GM04504 (cell line): ENCODE measurements at places on chromosomes 12 and 14.

GRCh38 chr14:89227496-89227836 is 189.6 kb downstream of the FOXN3 start:
- no peak for DNase-seq

DNA sequence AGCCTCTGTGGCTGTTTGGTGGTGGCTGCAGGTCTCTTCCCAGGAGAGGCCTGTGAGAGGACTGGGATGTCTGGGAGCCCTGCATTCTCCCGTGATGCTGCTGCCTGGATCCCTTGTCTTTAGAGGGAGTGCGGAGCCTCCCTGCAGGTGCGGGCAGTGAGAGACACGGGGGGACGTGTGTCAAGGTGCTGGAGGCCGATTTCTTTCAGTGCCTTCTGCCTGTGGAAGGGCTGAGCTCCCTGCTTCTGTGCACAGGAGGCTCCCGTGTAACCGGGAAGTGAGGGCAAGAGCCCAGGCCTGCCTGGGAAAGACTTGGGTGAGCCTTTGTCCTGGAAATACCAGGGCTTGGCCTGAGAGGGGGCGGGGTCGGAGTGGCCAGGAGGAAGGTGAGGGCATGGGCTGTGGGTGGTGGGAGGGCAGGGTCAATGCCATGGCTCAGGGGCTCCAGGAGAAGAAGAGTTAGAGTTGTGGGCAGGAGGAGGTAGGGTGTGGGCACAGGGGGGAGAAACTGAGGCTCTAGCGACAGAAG is 372.2 kb downstream of the TMEM121 start:
- no peak for DNase-seq

- no peak for DNase-seq
These were observed 213.4 kb downstream of the AKAP6 start for GRCh38 chr14:32542507-32542906.

- DNase-seq = no peak
These were observed 72.5 kb downstream of the NTN4 start for GRCh38 chr12:95718006-95718431.

DNA sequence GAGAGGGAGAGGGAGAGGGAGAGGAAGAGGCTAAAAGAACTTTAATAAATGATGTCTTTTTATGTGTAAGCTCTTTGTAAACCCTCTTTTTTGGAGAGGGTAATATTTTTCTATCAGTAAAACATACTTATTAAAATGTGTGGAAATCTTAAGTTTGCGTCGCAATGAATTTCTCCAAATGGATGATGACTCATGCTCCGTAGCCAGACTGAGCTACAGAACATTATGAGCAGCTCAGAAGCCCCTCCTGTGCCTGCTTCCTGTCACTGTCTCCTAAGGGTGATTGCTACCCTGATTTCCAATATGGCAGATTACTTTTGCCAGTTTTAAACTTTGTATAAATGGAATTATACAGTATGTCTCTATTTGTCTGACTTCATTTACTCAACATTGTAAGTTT is 13.0 kb upstream of the PYGL start:
- no peak for DNase-seq

DNA sequence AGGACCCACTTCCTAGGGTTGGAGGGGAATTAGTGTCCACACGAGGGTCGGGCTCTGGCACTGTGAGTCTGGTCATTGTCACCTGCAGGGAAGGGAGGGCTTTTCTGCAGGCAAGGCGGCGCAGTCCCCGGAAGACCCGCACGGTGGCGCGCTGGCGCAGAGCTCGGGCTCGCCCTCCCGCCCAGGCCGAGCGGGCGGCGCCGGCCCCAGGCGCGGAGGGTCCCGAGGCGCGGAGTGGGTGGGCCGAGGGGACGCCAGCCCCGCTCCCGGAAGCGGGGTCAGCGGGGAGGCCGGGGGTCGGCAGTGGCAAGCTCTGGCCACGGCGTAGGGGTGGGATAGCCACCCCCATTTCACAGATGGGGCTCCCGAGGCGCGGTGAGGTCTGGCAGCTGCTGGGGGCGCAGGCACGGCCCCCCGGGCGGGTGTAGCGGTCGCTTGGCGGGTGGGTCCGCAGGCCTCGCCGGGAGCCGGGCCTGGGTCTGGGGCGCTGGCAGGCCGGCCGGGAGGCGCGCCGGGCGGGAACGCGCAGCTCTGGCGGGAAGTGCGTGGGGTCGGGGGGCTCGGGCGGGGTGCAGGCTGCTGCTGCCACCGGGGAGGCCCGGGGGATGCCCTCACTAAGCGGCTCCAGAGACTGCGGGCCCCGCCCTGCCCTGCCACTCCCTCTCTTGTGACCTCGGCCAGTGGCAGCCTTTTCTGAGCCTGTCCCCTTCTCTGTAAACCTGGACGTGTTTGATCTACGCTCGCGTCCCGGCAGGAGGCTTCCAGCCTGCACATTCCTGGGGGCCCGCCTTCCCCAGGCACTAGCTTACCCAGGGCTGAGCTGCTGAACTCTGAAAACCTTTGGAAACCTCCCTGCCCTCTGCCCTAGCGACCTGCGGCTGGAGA is 46.1 kb downstream of the CYP46A1 start:
- no peak for DNase-seq

GRCh38 chr14:103518422-103519042 is 4.1 kb downstream of the CKB start:
- no peak for DNase-seq

- no peak for DNase-seq
These were observed 131.1 kb downstream of the ETV6 start for GRCh38 chr12:11780521-11781101.

DNA sequence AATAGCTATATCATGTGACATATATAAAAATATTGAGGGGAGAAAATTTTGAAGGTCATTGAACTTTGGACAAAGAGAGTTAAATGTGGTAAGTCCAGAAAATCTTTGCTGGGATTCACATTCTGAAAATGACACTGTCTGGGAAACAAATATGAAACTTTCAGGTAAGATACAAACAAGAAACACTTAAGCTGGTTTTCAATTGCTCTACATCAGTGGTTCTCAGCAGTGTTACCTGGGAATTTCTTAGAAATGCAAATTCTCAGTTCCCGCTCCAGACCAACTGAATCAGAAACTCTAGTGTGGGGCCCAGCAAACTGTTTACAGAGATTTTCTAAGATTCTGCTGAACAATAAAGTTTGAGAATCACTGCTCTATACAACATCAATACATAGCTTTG is 3.6 kb upstream of the CDK17 start:
- no peak for DNase-seq

DNA sequence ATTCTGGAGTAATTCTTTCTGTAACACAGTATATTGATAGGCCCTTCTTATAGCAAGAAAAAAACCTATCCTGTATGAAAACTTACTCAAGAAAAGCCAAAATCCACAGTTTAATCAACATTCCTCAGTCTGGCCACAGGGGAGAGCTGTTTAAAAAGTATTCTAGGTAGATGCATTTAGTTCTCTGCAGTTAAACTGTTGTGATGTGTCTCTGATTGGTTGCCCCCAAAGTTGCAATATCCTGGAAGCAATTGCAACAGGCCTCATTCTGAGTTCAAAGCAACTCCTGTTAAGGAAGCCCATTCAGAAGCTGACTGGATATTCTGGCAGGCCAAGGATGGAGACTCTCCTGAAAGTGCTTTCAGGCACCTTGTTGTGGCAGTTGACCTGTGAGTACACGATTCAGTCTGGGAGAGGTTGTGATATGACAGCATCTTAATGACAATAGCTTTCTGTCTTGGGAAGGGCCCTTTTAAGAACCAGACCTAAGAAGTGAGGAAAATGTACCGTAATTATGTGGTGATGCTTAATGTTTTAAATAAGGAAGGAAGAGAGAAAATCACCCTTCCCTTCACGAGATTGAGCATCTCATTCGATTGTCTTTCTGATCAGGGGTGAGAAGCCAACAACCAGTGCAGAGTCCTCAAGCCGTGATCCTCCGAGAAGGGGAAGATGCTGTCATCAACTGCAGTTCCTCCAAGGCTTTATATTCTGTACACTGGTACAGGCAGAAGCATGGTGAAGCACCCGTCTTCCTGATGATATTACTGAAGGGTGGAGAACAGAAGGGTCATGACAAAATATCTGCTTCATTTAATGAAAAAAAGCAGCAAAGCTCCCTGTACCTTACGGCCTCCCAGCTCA is 420.7 kb downstream of the DAD1 start:
- no peak for DNase-seq

DNA sequence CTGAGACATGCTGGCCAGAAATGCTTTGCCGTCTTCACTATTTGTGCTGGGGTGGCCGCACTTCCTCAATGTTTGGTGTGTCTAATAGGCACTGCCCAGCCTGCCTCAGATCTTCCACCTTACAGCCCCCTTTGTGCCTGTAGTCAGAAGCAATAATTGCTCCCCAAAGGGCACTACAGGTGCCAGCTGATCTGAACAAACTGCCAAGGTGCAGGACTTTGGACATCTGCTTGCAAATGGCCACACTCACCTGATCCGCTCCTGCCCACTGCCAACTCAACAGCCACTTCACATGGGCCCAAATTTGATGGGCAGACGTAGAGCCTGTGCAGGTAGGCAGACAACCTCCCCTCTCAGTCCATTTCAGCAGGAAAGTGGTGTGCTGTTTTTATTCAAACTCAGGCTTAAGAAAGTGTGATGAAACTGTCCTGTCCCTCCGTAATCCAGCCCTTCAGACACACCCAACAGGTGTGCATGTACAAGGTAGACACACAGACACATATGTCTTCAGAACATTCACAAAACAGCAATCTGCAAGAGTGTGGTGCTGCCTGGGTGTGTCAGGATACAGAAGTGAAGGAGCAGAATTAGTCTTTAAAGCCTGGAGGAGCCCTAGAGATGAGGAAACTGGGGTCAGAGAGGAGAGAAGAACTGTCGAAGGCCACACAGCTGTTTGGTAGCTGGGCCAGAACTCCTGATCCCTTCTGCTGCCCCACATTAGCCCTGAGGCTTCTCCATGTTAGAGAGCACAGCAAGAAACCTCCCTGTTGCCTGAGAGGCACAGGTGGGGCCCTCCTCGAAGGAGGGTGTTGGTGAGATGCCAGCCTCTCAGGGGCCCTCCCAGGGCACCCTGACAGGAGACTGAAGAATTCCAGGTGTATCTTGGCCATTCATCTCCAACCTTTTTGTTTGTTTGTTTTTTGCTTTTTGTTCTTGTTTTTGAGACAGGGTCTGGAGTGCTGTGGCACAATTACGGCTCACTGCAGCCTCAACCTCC is 4.4 kb upstream of the KRT75 start:
- DNase-seq = no peak

GRCh38 chr12:53770281-53770680 is 18.5 kb upstream of the CISTR start:
- DNase-seq = peak; percentile 94

DNA sequence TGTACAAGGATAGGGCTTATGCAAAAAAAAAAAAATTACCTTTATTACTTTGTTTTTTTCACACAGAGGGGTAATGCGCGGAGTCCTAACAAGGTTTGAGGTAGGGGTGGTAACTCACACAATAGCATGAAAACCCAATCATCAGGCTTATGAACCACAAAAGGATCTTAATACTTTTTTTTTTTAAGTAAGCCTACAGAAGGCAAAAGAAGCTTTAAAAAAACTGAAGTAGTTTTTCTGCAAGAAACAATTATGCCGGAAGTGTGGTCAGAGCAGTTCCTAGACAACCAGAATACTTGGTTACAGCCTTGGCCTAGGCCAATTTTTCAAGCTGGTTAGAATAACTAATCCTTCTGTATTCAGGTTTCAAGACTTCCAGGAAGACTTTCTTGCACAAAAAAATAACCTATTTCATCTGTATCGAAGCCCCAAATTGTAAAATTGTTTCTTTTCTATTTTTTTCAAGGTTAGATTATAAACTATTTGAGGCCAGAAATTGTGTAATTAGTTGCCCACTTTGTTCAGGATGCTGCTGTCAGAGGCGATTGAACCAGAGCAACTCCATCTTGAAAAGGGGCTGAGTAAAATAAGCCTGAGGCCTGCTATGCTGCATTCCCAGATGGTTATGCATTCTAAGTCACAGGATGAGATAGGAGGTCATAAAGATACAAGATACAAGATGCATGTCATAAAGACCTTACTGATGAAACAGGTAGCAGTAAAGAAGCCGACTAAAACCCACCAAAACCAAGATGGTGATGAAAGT is 1.8 kb upstream of the GNS start:
- DNase-seq = no peak

- DNase-seq = no peak
These were observed 232.4 kb upstream of the FKBP4 start for GRCh38 chr12:2562400-2562799.

- no peak for DNase-seq
These were observed 25.6 kb downstream of the CRACR2A start for GRCh38 chr12:3727354-3727753.

GRCh38 chr14:83632375-83632774 is 1897.6 kb upstream of the FLRT2 start:
- no peak for DNase-seq

DNA sequence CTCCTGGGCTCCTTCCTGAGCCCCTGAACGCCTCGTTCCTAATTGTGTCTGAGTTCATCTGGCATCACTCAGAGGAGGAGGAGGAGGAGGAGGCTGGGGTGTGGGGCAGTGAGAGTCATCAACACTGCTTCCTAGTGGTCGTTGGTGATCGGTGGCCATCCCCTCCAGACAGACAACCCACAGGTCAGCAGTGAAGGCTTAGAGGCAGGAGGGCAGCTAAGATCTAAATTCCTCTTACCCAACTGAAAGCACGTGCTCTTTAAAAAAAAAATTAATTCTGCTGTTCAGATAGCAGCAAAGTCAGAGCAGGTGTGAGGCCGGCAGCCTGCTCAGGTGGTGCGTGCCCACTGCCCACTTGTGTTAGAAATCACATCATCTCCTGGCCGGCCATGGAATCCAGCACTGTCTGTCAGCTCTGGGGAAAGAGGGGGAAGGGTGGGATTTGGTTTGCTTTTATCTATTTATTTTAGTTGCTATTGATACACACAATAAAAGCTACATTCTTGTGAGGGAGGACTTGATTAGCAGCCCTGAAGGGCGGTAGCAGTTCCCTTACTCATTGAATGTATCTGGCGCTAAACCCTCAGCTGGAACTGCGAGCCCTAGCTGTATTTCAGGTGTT is 46.6 kb downstream of the PPP2R5C start:
- no peak for DNase-seq

GRCh38 chr12:74963304-74963703 is 246.3 kb downstream of the KCNC2 start:
- DNase-seq = no peak

DNA sequence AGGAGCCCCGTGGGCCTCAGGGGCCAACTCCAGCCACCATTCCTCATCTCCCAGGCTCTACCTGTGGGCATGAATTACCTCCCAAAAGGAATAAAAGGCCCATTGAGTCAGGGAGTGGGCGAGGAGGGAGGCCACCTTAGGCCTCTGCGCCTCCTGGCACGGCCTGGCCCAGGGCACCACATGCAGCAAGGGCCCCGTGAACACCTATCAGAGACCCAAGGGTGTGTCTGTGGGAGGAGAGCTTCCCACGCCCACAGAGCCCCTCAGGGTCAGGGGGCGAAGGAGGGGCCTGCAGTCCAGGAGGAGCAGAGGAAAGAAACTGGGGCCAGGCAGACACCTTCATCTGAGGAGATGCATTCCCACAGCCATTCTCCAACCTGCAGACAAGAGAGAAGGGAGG is 12.2 kb downstream of the RAPGEF3 start:
- no peak for DNase-seq

DNA sequence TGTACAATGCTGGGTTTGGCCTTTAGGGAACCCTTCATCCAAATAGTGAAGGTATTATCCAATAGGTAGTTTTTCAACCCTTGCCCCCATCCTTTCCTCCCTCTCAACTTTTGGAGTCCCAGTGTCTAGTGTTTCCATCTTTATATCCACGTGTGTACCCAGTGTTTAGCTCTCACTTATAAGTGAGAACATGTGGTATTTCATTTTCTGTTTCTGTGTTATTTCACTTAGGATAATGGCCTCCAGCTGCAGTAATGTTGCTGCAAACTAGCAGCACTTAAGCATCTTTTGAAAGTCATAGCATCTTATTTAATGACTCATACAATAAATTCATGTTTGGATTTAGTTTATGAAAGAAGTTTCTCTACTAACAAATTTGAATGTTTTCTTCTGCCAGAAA is 442.5 kb downstream of the NELL2 start:
- DNase-seq = peak; percentile 1

- no peak for DNase-seq
These were observed 260.8 kb upstream of the TBX3 start for GRCh38 chr12:114944736-114945135.
